ENCODE measurements at places on chromosomes 12 and 14. TPM values are rescaled to one million over a fixed set of nuclear protein-coding genes. Genes with fewer than 3 reads are reported as not detected.
A peak's percentile ranks its signal among the peaks of the same experiment; 100 is the strongest.

DNA sequence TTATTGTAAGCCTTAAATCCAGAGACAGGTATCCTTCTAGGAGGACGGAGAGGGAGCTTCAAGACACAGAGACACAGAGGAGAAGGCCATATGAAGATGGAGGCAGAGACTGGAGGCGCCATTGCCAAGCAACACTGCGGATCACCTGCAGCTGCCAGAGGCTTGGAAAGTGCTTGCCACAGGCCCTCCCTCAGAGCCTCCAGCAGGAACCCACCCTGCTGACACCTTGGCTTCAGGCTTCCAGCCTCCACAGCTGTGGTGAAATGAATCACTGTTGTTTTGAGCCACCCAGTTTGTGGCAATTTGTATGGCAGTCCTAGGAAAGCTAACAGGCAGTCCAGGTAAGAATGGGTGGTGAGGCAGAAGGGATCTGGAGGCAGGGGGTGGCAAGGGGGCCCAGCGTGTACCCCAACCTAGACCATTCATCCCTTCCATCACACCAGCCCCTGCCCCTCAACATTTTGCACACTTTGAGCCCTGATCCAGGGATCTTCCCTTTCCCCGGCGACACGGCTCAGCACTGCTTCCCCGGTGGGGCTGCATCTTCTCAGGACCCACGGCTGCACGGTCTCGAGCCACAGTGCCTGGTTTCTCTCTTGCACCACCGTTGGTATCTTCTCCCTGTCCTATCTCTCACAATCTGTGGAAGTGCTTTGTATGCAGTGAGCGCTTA is 22.3 kb upstream of the BCDIN3D start:
- H3K27ac ChIP-seq: no peak overlapping the region
- no peaks in the 10 kb centered on the region for H3K4me1 ChIP-seq
- no peak overlapping the region for H3K4me3 ChIP-seq
- no peaks in the 10 kb centered on the region for H3K27me3 ChIP-seq

DNA sequence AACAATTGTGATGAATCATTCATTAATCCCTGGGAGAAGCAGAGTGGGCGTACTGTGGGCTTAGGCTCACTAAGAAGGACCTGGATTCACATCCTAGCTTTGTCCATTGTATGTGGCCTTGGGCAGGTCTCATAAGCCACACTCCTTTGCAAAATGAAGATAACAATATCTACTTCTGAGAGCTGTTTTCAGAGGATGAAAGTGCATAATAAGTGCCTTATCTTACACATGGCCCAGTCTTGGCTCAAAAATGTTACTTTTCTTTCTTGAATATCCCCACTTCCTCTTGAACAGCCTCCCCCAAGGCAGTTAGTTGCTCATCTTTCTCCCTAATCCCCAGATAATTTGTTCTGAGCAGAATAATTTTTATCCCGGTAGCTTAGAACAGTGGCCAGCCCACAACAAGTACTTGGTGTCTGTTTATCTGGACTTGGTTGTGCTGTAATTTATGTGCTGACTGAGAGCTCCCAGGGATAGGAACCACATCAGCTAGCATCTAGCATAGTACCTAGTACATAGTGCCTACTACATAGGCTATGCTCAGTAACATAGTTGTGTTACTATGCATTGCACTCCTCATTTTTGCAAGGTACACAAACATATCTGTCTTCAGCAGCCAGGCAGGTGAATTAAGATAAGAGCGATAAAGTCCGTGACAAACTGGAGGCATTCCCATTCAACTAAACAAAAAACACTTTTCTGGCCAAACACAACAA is 61.7 kb upstream of the NUDT4 start:
- H3K27ac ChIP-seq: no peak overlapping the region
- H3K4me1 ChIP-seq: no peaks in the 10 kb centered on the region
- no peak for DNase-seq

- no peaks in the 10 kb centered on the region for H3K27me3 ChIP-seq
- DNase-seq: no peak
- no peaks in the 10 kb centered on the region for H3K36me3 ChIP-seq
- H3K27ac ChIP-seq: peak overlapping the region; percentile 76
These were observed 802 bp downstream of the SUSD6 start for GRCh38 chr14:69612014-69612782.

GRCh38 chr14:56061051-56061450 is 57.2 kb upstream of the PELI2 start:
- no peaks in the 10 kb centered on the region for H3K36me3 ChIP-seq
- no peaks in the 10 kb centered on the region for H3K4me1 ChIP-seq

DNA sequence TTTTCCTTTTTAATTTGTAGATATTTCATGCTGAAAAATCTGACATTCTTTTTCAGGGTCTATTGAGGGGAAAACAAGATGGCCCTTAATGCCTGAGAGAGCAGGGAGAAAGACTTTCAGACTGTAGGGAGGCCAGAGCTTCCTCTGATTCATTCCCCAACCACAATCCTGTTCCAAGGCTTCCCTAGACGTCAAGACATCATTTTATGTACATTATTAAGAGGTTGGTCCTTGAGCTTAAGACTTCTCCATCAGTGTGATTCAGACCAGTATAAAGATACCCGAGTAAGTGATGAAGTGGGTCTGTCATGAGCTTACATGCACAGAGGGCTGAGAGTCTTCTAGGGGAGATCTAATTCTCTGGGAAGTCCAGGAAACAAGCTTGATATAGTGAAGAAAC is 57.3 kb downstream of the AVPR1A start:
- H3K4me1 ChIP-seq: no peaks in the 10 kb centered on the region
- no peak overlapping the region for H3K4me3 ChIP-seq
- H3K27ac ChIP-seq: no peak overlapping the region

The ZNF605 gene
- 6.0 TPM for total RNA-seq

- H3K27ac ChIP-seq: no peak overlapping the region
- H3K4me1 ChIP-seq: no peaks in the 10 kb centered on the region
- H3K4me3 ChIP-seq: no peak overlapping the region
- H3K36me3 ChIP-seq: peaks cover 8% of the 10 kb centered on the region
These were observed 8.1 kb downstream of the AVIL start for GRCh38 chr12:57810450-57810849.

DNA sequence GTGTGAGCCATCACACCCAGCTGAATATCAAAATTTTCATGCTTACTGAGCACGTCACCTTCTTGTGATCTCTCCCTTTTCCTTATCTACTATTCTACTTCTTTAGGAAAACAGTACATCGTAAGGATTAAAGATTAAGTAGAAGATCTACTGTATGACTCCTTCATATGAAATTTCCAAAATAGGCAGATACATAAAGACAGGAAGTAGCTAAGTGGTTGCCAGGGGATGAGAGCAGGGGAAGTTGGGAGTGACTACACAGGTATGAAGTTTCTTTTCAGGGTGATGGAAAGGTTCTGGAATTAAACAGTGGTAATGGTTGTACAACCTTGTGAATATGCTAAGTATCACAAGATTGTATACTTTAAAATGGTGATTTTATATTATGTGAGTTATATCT is 36.5 kb upstream of the CERS5 start:
- no peaks in the 10 kb centered on the region for H3K27me3 ChIP-seq
- H3K36me3 ChIP-seq: peaks cover 39% of the 10 kb centered on the region
- no peak for DNase-seq
- no peaks in the 10 kb centered on the region for H3K4me1 ChIP-seq

GRCh38 chr14:74574090-74574433 is 38.0 kb downstream of the LTBP2 start:
- H3K4me3 ChIP-seq: no peak overlapping the region
- H3K4me1 ChIP-seq: peaks cover 41% of the 10 kb centered on the region
- H3K27ac ChIP-seq: no peak overlapping the region
- H3K27me3 ChIP-seq: peaks cover 47% of the 10 kb centered on the region
- no peak for DNase-seq

DNA sequence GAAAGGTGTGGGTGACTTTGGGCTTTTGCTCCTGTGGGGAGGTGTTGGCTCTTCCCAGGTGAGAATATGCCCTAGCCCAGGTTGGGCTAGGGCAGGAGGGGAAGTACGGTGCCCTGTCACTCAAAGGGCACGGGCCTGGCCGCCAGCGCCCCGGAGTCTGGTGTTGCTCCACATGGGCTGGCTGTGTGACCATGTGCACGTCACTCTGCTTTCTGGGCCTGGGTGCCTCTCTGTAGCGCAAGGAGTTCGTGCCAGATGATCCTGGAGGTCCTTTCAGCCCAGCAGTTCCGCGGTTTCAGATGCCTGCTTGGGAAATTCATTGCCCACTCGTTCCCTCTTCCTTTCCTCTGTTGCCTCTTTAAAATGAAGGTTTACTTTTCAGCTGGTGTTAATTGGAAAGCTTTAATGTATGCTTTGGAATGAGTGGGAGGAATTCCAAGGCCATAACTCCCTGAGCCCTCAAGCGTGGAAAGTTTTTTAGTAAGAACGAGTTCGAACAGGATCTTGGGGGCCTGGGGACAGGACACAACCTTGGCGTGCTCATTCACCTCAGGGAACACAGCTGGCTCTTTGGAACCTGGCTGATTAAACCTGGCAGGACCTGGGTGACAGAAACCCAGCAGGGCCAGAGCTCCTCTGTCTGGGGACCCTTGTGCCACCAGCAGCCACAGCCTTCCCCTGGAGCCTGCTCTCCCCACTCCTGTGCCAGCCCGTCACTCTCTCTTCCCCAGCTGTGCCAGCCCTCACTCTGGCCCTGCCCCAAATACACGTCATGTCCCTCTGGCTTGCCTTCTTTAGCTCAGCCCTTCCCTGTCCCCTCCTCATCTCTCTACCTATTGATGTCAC is 42.8 kb downstream of the TSPAN9 start:
- H3K4me3 ChIP-seq: no peak overlapping the region
- H3K36me3 ChIP-seq: no peaks in the 10 kb centered on the region
- H3K4me1 ChIP-seq: peaks cover 3% of the 10 kb centered on the region
- peaks cover 3% of the 10 kb centered on the region for H3K27me3 ChIP-seq

DNA sequence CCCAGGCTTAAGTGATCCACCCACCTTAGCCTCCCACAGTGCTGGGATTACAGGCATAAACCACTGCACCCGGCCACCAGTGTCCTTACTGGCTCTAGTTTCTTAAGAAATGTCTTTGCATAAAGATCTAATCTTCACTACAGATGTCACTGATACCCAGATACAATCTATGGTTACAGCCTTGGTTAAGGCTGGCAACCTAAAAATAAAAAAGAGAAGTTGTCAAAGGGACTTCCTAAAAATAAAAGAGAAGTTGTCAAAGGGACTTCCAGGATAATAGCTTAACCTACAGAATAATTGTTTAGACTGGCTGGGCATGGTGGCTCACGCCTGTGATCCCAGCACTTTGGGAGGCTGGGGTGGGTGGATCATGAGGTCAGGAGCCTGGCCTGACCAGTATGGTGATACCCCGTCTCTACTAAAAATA is 27.6 kb downstream of the ETFBKMT start:
- H3K4me1 ChIP-seq: peaks cover 9% of the 10 kb centered on the region
- peaks cover 4% of the 10 kb centered on the region for H3K36me3 ChIP-seq
- no peak for DNase-seq
- H3K27ac ChIP-seq: no peak overlapping the region
- no peak overlapping the region for H3K4me3 ChIP-seq

DNA sequence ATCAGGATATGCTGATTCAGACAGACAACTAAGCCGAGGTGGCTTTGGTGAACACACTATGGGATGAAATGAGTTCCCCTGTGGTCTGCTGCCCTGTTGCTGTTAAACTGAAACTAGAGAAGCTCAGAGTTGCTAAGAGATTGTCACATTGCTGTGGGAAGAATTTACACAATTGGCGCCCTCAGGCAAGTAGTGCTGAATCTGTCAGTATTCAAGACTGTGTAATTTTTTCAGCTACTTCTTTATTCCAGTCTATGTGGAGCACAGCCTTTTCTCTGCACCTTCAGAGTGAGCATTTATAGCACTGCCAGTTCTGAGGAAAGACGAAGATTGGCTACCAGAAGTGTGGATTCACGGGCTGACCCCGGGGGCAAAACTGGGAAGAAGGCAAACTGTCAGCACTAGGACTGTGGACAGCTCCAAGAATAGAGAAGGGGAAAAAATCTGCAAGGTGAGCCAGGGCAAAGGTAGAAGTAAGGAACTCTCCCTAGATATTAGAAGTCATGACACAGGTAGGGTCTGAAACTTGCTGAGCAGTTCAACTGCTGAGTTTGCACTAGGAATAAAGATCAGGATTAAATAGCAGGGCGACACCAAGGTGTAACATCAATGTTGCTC is 218.8 kb upstream of the TMPO start:
- H3K36me3 ChIP-seq: no peaks in the 10 kb centered on the region

The PRB2 gene
- total RNA-seq: not detected

The SYCP3 gene
- 1.4 TPM for total RNA-seq

The ANKRD33 gene
- total RNA-seq: not detected

The DERA gene
- total RNA-seq: 20.4 TPM

DNA sequence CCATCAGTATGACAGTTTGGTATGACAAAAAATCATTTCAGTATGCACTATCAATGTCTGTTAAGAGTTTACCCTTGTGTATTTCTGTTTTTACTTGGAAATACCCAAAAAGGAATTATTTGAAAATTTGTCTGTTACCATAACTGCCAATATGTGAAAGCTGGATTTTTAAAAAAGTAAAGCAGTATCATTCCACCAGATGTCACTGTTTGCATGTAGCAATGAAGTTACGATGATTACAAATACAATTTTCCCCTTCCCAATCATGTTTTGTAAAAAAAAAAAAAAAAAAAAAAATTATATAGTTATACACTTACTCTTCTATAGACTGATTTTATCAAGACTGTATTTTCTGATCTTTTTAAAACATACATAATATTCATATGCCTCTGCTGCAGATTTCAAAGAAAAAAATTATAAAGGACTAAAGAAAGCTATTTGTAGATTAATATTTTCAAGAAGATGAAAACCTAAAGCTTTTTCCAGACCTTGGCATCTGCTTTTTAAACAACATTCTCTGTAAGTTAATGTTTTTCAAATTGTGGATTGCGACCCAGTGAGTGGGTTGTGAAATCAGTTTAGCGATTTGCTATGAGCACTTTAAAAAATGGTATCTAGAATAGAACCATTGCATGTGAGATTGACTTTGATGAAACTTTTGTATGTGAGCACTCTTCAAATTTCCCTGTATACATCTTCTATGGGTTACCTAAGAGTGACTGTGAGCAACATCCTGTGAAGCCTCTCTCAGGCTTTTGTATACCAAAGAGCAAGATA is 114.2 kb downstream of the TTC6 start:
- H3K27ac ChIP-seq: no peak overlapping the region
- H3K4me3 ChIP-seq: no peak overlapping the region

The SDR9C7 gene
- total RNA-seq: not detected

GRCh38 chr12:69616025-69616424 is 5.3 kb upstream of the LRRC10 start:
- H3K4me1 ChIP-seq: no peaks in the 10 kb centered on the region
- no peaks in the 10 kb centered on the region for H3K36me3 ChIP-seq
- no peak overlapping the region for H3K27ac ChIP-seq
- H3K4me3 ChIP-seq: no peak overlapping the region
- DNase-seq: no peak

DNA sequence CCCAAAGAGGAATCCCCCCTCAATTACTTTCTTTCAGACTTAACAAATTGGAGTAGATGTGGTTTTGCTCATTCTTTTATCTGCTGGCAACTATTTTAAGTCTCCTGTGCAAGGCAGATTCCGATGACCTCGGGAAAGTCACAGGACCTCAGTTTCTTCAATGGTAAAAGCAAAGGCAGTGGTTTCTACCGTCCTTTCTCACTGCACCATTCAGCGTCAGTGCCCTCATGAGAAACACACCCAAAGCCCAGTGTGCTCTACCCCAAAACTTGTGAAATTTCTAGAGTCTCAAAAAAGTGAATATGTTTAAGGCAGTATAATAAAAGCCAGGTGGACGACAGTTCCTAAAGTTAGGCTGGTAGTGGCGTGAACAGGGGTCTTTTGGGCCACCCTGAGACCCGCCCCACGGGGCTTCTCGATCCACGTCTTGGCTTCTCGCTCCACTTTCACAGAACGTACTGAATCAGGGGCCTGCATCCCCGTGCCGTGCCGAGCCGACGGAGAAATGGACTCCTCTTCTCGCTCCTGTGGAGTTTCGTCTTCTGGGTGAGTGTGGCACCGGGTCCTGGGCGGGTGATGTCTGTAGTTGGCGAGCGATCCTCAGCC is 1.3 kb upstream of the ARHGAP5 start:
- no peaks in the 10 kb centered on the region for H3K36me3 ChIP-seq
- peak overlapping the region; percentile 81 for H3K27ac ChIP-seq
- H3K4me3 ChIP-seq: peak overlapping the region; percentile 93
- peaks cover 9% of the 10 kb centered on the region for H3K4me1 ChIP-seq
